NCI-H2029 treated with DMSO at 0.1 percent for 48 hours (cell line): ENCODE measurements at places on chromosomes 6 and 20.

DNA sequence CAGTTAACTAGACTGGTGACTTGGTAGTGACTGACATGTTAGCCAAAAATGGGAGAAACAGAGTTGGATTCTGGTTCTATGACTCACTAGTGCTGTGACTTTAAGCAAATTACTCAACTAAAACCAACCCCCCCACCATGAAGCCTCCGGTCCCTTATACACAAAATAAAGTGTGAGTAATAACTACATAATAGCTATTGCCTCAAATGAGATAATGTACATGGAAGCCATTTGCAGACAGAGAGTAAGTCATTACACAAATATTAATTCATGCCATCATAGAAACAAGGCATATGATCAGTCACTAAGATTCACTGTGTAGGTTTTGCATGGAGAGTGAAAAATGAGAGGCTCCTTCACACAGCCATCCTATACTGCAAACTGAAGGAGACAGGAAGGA, 111.9 kb downstream of the HIVEP2 start:
- no peak for DNase-seq

- DNase-seq: no peak
These were observed 347.0 kb downstream of the QKI start for GRCh38 chr6:163761481-163761880.

- no peak for DNase-seq
These were observed 4.0 kb upstream of the RIPOR3 start for GRCh38 chr20:50695135-50695872.

DNA sequence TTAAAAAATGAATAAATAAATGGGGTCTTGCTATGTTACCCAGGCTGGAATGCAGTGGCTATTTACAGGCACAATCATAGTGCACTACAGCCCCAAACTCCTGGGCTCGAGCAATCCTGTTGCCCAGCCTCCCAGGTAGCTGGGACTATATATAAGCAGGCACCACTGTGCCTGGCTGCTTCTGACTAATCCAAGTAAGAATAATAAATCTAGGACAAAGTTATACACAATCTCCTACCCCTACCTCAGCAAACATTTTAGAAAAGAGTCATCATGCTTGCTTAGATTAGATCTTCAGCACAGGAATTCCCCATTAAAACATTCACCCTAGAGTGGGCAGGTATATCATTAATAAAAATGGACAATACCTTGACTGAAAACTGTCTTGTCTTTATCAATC, 124.6 kb downstream of the REV3L start:
- DNase-seq: no peak

GRCh38 chr6:79947191-79948186, at the start of gene ELOVL4:
Gene ELOVL4 (minus strand): TSS chr6:79947553. CDS start chr6:79947279, 274 bp downstream.
- peak; percentile 8 for DNase-seq

- no peak for DNase-seq
These were observed 93.6 kb downstream of the ADTRP start for GRCh38 chr6:11684901-11685480.

DNA sequence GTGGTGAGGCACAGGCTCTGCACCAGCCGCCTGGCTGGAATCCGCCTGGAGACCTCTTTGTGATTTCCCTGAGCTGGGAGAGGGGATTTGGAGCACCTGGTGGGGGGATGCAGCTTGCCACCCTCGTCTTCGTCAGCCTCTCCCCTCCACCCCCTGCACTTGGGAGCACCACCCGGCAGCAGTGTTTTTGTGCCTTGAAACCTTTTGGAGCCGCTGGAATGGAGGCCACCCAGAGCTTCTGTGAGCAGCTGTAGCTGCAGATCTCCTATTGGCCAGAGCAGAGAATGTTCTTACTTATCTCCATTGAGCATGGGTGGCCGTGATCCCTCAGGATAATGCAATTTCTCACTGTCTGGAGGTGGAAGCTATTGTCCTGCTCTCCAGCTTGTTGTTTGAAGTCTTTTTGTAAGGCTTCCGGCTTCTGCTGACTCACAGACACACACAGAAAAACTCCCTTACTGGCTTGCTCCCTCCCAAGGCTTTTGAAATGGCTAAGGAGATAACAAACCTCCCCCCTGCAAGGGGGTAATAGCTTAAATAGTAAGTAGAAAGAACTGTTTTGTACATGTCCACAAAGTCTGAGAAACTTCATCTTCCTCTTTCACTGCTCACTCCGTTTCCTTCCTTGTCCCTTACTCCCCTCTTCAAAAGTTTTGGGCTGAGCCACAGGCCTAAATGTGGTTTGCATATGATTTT, 271.2 kb downstream of the PRL start:
- DNase-seq: no peak

- DNase-seq: no peak
These were observed 17.2 kb upstream of the BTBD9 start for GRCh38 chr6:38656896-38657295.

DNA sequence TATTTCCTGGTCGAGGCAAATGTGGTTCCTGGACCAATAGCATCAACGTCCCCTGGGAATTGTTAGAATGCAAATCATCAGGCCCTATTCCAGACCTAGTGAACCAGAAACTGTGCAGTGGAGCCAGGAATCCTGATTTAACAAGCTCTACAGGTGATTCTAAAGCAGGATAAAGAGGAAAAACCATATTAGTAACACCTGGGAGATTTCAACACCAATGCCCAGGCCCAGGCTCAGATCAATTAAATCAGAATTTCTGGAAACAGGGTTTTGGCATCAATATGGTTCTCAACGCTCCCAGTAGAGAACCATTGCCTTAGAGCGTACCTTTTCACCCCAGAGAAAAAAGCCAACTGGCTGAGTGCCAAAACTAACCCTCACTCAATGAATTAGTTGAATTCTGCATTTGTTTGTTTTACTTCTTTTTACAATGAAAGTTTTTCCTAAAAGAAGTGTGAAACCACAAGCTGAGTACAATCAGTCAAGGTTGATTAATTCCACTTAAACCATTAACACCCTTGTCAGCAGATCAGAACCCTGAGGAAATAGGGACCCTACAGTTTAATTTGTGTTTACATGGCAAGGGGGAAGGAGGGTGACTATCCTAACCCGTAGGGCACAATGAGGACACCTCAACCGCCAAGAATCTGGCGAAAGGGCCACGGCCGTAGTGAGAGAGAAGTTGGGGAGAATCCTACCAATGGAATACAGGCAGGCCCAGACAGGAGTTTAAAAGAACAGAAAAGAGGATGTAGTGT, 34.9 kb upstream of the LOC128125822 start:
- DNase-seq: no peak

GRCh38 chr20:50704971-50705370, 13.6 kb upstream of the RIPOR3 start:
- DNase-seq: no peak

- DNase-seq: no peak
These were observed 138.4 kb upstream of the TENT5A start for GRCh38 chr6:81890846-81891245.

DNA sequence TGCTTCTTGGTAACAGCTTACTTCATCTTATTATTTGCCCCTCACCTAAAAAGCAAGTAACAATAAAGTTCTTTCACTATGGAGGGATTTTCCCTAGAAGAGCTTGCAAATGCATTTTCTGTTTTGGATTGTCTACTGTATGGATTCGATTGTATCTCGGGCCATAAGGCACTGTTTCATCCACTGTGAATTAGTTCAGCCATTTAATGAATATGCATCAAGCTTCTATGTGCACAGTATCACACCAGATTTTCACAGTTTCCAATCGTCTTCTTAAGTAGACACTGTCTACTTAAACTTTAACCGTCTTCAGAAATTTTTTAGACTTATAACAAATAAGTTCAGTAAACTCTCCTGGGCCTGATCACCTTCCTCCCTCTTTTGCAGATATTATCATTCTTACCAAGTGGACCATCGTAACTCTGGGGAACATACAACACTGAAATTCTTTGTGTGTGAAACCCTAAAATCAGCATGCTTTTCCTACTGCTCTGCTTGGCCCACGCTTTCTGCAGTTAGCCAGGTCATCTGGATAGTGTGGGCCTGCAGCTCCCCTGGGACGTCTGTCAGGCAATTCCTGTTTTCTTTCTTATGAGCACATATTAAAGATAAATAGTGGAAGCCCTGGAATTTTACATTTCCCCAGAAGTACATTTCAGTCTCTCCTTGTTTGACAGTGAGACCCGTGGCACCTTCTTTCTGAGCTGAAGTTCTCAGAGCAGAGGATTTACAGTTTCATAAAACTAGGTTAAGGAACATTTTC, 136.5 kb upstream of the PDE10A start:
- no peak for DNase-seq

GRCh38 chr6:51429017-51429712, 610.5 kb downstream of the TFAP2B start:
- DNase-seq: no peak

- DNase-seq: no peak
These were observed 63.9 kb downstream of the PTPN1 start for GRCh38 chr20:50574108-50574507.

- no peak for DNase-seq
These were observed 29.3 kb downstream of the DOP1A start for GRCh38 chr6:83096791-83097190.

GRCh38 chr6:5738211-5738610, 268.5 kb downstream of the NRN1 start:
- no peak for DNase-seq

DNA sequence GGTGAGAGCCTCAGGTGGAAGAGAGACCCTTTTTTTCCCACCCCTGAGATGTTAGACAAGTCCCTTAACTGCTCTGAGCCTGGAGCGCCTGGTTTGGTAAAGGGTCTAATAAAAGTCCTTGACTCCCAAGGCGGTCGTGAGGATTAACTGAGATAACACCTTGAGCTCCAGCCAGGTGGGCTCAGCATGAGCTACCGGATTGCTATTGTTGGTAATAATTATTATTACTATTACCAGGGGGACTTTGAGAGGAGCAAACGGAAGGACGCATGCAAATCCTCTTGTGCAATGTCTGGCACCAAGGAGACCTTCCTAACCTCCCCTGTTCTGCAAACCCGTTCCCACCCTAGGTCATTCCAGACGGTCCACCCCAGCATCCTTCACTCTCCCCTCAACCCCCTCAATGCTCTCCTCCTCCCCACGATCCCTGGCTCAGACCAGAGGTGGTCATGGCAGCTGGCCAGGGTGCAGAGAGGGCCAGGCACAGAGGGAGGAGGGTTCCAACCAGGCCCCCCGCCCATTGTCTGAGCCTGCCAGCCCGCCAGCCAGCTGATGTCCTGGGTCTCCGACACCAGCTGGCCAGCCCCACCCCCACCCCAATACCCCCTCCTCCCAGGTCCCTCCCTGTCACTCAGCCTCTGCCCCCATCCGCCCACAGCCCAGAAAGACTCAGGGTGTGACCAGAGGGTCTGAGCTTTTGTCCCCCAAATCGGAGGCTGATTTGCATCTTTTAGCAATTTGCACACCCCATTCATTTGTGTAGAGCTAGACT, 14.3 kb upstream of the CBFA2T2 start:
- DNase-seq: peak; percentile 47

- no peak for DNase-seq
These were observed at the start of gene MUC22 for GRCh38 chr6:31010393-31011060. Gene MUC22 (plus strand): TSS chr6:31010474. CDS start chr6:31010707, 233 bp downstream.

GRCh38 chr6:3915076-3915791, 66.1 kb downstream of the FAM50B start:
- DNase-seq: no peak

- no peak for DNase-seq
These were observed 211.6 kb upstream of the ZNF217 start for GRCh38 chr20:53804920-53805894.
